ENCODE measurements at places on chromosomes 6 and 20.
A peak's percentile ranks its signal among the peaks of the same experiment; 100 is the strongest.

- no peaks in the 10 kb centered on the region for H3K27me3 ChIP-seq
- no peaks in the 10 kb centered on the region for H3K36me3 ChIP-seq
- DNase-seq = no peak
- H3K4me3 ChIP-seq = no peak overlapping the region
- no peaks in the 10 kb centered on the region for H3K4me1 ChIP-seq
These were observed 1224.2 kb upstream of the GJE1 start for GRCh38 chr6:140908505-140908904.

DNA sequence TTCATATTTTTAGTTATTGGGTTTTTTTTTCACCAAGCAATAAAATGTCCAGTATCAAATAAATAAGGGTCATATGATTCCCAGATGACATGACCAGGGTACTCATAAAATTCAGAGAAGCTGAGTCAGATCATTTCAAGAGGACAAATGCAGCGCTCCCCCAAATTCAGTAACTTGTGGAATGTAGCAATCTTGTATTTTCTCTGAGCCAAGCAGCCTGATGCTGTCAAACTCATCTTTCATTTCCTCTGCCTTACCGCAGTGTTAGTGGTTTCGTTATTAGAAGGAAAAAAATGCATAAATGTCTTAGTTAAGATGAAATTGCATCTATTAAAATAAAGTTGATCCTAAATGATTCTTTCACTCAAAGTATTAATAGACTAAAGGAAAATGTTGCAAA is 57.8 kb upstream of the EDN1 start:
- DNase-seq = no peak
- H3K27ac ChIP-seq = no peak overlapping the region
- no peaks in the 10 kb centered on the region for H3K27me3 ChIP-seq
- H3K4me3 ChIP-seq = no peak overlapping the region

DNA sequence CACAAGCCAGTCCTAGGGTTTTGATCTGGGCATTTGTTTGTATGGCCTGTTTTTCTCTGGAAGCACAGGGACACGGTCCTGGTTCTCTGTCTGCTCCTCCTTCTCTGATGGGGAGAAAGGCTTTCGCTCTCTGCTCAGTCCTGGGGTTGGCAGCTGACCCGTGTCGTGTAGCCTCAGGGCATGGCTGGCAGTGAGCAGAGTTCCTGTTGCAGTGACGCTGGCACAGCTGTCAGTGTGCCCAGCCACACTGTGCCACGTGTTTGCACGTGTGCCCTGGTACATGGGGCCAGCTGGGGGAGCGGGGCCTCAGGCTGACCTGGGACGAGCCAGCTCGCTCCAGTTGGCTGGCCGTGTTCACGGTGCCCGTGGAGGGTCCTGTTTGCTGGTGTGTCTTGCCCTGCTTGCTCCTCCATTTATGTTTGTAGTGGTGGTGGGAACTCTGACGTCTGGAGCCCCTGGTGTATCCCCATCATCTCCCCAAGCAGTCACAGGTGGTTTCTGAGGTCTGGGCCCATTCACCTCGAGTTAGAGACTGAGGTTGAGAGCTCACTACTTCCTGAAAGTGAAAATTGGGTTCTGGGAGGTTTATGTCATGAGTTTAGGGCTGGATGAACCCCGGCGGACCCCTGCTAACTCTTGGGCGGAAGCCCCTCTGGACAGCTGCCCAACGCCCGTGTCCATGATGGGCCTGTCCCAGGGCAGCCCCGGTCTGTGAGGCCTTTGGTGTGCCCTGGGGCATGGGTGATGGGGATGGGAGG is 10.2 kb upstream of the DNAJC5 start:
- no peaks in the 10 kb centered on the region for H3K4me1 ChIP-seq
- peaks cover 4% of the 10 kb centered on the region for H3K36me3 ChIP-seq
- H3K27ac ChIP-seq = no peak overlapping the region
- no peak overlapping the region for H3K4me3 ChIP-seq

GRCh38 chr6:8888468-8888867 is 453.1 kb upstream of the SLC35B3 start:
- H3K4me3 ChIP-seq = no peak overlapping the region
- DNase-seq = peak; percentile 65
- H3K36me3 ChIP-seq = no peaks in the 10 kb centered on the region
- no peaks in the 10 kb centered on the region for H3K27me3 ChIP-seq
- no peaks in the 10 kb centered on the region for H3K4me1 ChIP-seq

- H3K27ac ChIP-seq = no peak overlapping the region
- DNase-seq = no peak
- no peaks in the 10 kb centered on the region for H3K27me3 ChIP-seq
- no peak overlapping the region for H3K4me3 ChIP-seq
- H3K4me1 ChIP-seq = peaks cover 4% of the 10 kb centered on the region
These were observed 1.3 kb downstream of the GUCA1B start for GRCh38 chr6:42193491-42193894.

- no peaks in the 10 kb centered on the region for H3K36me3 ChIP-seq
- H3K4me1 ChIP-seq = peaks cover 2% of the 10 kb centered on the region
- no peak for DNase-seq
- H3K4me3 ChIP-seq = no peak overlapping the region
- no peaks in the 10 kb centered on the region for H3K27me3 ChIP-seq
- no peak overlapping the region for H3K27ac ChIP-seq
These were observed 68.2 kb downstream of the FAM217A start for GRCh38 chr6:4010689-4011090.

GRCh38 chr20:44761423-44761822 is 15.8 kb downstream of the KCNK15 start:
- H3K4me3 ChIP-seq = no peak overlapping the region
- no peaks in the 10 kb centered on the region for H3K4me1 ChIP-seq
- no peak for DNase-seq
- no peaks in the 10 kb centered on the region for H3K36me3 ChIP-seq
- H3K27me3 ChIP-seq = no peaks in the 10 kb centered on the region

DNA sequence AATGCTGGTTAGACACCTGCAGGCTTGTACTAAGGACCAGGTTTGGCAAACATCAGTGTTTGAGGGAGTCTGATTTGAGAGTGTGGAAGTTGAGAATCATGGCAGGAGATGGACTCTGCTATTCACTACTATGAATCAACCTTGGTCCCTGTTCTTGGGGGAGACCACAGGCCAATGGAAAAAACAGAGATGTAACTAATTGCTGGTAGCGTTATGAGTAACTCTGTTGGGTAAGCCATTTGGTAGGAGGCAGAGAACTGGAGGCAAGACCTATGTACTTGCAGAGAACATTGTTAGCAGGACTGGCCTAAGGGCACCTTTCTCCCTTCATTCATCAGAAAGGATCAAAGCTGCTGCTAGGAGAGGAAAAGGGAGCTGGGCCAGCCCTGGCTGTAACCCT is 8.3 kb upstream of the WFDC2 start:
- peaks cover 2% of the 10 kb centered on the region for H3K27me3 ChIP-seq
- no peaks in the 10 kb centered on the region for H3K4me1 ChIP-seq
- H3K4me3 ChIP-seq = no peak overlapping the region
- H3K27ac ChIP-seq = no peak overlapping the region

- no peak overlapping the region for H3K27ac ChIP-seq
- DNase-seq = no peak
- H3K36me3 ChIP-seq = no peaks in the 10 kb centered on the region
- peaks cover 27% of the 10 kb centered on the region for H3K4me1 ChIP-seq
- H3K27me3 ChIP-seq = no peaks in the 10 kb centered on the region
These were observed 7.2 kb upstream of the NELFCD start for GRCh38 chr20:58973866-58974265.

- H3K4me3 ChIP-seq = no peak overlapping the region
- H3K27ac ChIP-seq = no peak overlapping the region
- DNase-seq = no peak
- H3K4me1 ChIP-seq = no peaks in the 10 kb centered on the region
These were observed 318.9 kb downstream of the HDGFL1 start for GRCh38 chr6:22888163-22888752.

DNA sequence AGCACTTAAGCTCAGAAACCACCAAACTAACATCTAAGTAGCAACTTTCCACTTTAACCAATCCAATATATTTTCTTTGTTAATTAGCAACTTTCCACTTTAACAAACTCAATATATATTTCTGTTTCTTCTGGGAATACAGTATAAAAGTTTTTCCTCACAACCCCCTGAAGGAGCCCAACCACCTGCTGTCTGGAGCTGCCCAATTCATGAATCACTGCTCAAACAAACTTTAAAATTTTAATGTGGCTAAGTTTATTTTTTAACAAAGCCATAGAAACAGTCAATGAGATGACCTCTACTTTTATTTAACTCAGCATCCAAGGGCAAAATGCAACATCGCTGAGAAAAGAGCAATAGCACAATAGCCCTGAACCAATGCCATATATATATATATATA is 500.1 kb downstream of the EPM2A start:
- no peaks in the 10 kb centered on the region for H3K36me3 ChIP-seq
- 0 out of 2 replicates have a peak, but pooled peaks cover 3% of the 10 kb centered on the region for H3K27me3 ChIP-seq
- H3K4me1 ChIP-seq = no peaks in the 10 kb centered on the region
- no peak for DNase-seq
- H3K27ac ChIP-seq = no peak overlapping the region
- H3K4me3 ChIP-seq = no peak overlapping the region

Data from Karpas-422 (cell line).